ENCODE measurements at places on chromosomes 2 and 18.

DNA sequence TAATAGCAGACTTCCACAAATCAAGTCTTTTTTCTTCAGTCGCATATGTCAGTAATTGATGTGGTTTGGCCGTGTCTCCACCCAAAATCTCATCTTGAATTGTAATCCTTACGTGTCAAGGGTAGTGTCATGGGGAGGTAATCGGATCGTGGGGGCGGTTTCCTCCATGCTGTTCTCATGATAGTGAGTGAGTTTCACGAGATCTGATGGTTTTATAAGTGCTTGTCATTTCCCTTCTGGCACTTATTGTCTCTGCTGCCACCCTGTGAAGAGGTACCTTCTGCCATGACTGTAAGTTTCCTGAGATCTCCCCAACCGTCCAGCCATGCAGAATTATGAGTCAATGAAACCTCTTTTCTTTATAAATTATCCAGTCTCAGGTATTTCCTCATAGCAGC, 478.8 kb downstream of the PTPRM start:
- DNase-seq: no peak

GRCh38 chr2:7523481-7524120, 606.4 kb downstream of the RNF144A start:
- DNase-seq: no peak

DNA sequence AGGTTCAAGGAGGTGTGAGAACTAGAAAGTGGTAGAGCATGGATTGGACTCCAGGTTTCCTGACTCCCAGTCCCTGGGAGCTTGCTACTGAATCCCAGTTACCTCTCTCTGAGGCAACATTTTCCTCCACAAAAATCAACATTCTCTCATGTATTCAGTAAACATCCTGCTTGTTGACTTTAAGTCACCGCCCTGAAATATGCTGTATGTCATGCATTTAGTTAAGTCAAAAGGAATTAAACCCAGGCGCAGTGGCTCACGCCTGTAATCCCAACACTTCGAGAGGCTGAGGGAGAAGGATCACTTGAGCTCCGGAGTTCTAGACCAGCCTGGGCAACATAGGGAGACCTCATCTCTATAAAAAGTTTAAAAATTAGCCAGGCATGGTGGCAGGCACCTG, 3.8 kb downstream of the MATN3 start:
- no peak for DNase-seq

DNA sequence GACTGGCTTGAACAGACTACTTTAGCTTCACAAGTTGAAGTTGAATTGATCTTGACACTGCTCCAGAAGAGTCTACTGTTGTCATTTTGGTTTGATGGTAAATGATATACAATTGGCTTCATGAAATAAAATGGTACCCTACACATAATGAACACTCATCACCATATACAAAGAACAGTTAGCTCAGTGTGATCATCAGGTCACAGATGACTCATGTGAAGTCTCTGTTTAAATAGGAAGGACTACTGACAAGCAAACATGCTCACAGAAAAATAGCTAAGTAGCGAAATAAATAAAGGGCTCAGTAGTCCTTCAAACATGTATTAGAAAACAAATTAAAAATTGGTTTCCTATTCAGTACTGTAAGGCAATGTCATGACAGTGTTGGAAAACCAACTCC, 96.2 kb downstream of the MEIS1 start:
- DNase-seq: no peak

GRCh38 chr2:3536682-3537632, 17.6 kb upstream of the ADI1 start:
- DNase-seq: peak; percentile 66

All from cardiac fibroblast (primary cell).